ENCODE measurements at places on chromosomes 6 and 20. TPM values are rescaled to one million over a fixed set of nuclear protein-coding genes. Genes with fewer than 3 reads are reported as not detected.

DNA sequence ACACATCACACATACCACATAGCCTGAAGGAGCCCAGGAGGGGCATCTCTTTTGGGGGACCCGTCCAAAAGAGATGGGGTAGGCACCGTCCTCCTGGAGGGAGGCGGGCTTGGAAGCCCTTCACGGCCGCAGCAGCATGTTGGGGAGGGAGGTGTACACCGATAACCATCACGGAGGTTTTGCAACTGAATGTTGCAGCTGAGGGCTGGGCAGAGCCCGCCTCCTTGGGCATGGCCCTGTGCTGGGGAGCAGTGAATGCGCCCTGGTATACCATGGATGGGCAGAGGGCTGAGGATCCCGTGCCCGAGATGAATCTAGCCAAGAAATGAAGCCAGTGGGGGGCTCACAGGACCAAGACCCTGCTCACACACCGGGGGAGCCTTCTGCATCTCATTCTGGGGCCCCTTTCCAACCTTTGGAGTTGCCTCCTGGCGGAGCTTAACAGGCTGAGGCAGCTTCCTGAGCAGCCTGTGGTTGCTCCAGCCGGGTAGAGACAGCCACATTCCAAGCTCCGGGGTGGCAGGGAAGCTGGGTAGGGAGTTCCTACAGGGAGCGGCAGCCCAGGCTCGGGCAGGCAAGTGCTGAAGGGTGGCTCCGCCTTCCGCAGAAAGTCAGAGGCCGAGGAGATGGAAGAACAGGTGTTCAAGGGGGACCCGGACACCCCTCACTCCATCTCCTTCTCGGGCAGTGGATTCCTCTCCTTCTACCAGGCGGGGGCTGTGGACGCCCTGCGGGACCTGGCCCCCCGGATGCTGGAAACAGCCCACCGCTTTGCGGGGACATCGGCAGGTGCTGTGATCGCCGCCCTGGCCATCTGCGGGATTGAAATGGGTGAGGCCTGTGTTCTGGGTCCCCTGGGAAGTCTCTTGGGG, at the start of gene PNPLA1:
Gene PNPLA1, plus strand, starts transcription at position 227 of the 872 bp plus-strand sequence. Its CDS starts 400 bp downstream, at position 627.
- no peak for DNase-seq
- no peak within 1 kb of the TSS for H3K4me3 ChIP-seq
- H3K27ac ChIP-seq: no peak within 1 kb of the TSS
- peaks cover 15% of the 10 kb centered on the region for H3K27me3 ChIP-seq
- no peaks in the 10 kb centered on the region for H3K4me1 ChIP-seq

DNA sequence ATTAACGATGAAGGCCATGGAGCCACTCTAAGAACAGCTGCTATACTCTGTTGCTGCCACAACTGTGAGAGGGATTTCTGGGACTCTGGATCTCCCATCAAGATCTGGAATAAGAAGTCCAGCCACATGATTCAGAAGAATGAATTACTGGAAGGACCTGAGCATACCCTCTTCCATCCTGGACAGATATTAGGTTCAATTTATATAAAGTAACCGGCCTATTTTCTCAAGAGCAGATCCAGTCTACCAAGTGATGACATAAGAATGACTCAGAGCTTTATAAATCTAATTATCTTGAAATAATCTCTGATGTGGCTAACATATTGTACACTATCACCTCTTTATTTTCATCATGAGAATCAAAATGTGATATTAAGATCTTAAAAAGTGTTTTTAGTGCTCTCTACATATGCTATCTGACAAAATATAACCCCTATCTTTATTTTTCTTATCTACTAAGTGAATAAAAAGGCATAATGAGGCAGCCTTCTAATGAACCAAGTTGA, 45.1 kb downstream of the COL9A1 start:
- no peaks in the 10 kb centered on the region for H3K4me1 ChIP-seq
- H3K27me3 ChIP-seq: peaks cover 4% of the 10 kb centered on the region
- H3K36me3 ChIP-seq: no peaks in the 10 kb centered on the region
- H3K4me3 ChIP-seq: no peak overlapping the region

DNA sequence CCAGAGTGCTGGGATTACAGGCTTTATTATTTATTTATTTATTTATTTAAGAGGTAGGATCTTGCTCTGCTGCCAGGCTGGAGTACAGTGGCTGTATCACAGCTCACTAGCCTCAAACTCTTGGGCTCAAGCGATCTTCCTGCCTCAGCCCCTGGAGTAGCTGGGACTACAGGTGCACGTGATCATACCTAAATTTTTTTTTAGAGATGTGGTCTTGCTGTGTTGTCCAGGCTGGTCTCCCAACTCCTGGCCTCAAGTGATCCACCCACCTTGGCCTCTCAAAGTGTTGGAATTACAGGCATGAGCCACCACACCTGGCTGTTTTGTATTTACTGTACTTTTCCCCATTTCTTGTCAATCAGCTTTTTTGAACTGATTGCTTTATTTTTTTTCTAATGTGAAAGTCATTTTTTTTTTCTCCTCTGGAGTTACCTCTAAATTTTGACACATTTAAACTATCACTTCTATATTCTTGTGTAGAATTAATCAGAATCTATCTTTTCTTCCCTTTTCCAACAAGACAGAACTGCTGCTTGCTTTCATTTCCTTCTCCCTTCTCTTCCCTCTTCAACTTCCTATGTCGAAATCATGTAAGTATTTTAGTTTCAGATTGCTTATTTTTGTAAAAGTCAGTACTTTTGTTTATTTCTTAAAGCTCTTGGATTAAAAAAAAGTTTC, 12.0 kb downstream of the PANK2 start:
- peak overlapping the region; percentile 30 for H3K4me3 ChIP-seq
- no peak for DNase-seq
- no peaks in the 10 kb centered on the region for H3K36me3 ChIP-seq
- H3K27ac ChIP-seq: peak overlapping the region; percentile 4
- no peaks in the 10 kb centered on the region for H3K27me3 ChIP-seq

The PLCB1 gene
- 12.4 TPM for total RNA-seq

The OPRM1 gene
- total RNA-seq: not detected

DNA sequence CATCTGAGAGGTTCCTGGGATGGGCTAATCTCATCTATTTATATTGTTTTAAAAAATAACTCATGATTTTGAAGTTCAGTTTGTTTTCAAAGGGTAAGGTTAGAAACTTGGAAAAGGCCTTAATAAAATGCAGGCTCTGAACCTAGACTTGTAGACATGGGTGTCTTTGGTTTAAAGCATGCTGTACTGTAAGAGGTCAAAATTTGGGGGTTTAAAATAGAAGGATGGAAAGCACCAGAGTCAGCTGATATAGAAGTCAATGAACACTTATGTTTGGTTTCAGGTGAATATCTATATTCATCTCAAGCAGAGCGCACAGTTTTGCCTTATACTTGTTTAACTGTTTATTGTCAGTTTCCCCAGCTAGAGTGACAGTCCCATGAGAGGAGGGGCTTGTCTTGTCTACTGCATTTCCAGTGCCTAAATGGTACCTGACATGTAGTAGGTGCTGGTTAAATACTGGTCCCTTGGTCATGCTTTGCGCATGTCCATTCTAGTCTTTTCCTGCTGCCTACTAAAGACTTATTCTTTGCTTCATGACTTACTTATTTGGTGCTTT, 112.3 kb upstream of the DTNBP1 start:
- DNase-seq: no peak
- H3K27me3 ChIP-seq: no peaks in the 10 kb centered on the region
- no peaks in the 10 kb centered on the region for H3K4me1 ChIP-seq
- H3K4me3 ChIP-seq: no peak overlapping the region
- H3K27ac ChIP-seq: no peak overlapping the region

DNA sequence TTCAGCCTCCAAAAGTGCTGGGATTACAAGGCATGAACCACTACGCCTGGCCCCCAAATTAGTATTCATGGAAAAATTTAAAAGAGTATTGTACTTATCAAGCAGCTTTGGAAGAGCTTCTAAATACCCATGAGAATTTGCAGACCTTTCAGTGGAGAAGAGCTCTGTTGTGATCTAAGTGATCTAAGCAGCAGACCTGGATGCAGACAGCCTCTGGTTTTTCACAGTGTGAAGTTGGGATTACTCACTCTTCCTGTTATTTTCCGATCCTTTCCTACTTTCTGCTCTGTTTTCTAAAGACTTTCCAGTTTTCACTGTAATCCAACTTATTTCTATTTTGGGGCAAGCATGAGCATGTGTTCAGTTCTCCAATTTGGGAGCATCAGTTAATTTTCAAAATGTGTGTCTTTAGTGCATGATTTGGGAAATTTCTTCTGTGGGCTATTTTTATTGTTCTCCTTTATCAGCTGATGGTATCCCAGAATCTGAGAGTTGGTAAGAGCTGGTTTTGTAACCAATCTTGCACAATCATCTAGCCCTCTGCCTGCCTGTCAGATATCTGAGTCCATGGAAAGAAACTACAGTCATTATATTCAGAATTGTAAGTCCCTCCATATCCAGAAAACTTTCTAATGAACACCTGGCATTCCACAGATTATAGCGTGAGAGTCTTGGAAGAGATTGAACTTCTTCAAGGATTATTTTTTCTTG, 207.7 kb upstream of the DTNBP1 start:
- H3K36me3 ChIP-seq: no peaks in the 10 kb centered on the region
- no peak overlapping the region for H3K4me3 ChIP-seq
- DNase-seq: no peak

GRCh38 chr6:159106627-159107241, 61.9 kb upstream of the TAGAP start:
- DNase-seq: no peak
- H3K36me3 ChIP-seq: no peaks in the 10 kb centered on the region
- peak overlapping the region; percentile 24 for H3K27ac ChIP-seq

The TRIM31 gene
- total RNA-seq: 0.35 TPM

The AIG1 gene
- 26.8 TPM for total RNA-seq

DNA sequence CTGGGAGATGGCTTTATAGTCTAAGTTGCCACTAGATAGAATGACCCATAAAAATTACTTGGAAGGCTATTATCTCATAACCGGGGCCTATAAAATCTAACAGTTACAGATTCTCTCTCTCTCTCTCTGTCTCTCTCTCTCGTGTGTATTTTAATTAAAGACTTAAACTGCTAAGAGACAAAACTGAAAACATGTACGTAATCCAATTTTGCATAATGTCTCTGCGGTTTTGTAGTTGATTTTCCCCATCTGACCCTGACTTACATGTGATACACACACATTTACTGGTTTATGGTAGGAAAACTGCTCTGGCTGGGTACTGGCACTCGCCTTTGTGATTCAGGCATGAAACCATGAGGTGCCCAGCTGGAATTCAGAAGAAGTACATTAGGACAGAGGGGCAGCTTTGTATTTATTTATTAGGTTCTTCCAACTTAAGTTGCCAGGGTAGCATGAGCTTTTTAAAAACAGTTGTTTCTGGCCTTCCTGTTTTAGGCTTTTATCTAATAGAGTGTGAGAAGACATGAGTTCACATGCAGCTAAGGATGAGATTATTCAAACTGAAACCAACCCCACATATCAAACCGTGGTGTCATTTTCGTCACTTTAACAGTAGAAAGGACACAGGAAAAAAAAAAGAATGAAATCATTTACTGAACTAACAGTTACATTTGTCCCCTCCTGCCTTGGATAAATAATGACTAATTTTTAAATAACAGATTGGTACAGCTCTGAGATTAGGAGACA, 182.5 kb downstream of the GMPR start:
- H3K4me1 ChIP-seq: peaks cover 18% of the 10 kb centered on the region
- peak overlapping the region; percentile 70 for H3K27ac ChIP-seq
- no peaks in the 10 kb centered on the region for H3K36me3 ChIP-seq
- no peak overlapping the region for H3K4me3 ChIP-seq
- no peaks in the 10 kb centered on the region for H3K27me3 ChIP-seq
- DNase-seq: no peak

GRCh38 chr20:15817351-15817750, 755.9 kb downstream of the KIF16B start:
- no peaks in the 10 kb centered on the region for H3K4me1 ChIP-seq
- no peak for DNase-seq
- H3K27me3 ChIP-seq: no peaks in the 10 kb centered on the region
- H3K36me3 ChIP-seq: no peaks in the 10 kb centered on the region
- no peak overlapping the region for H3K27ac ChIP-seq

- H3K4me1 ChIP-seq: peaks cover 10% of the 10 kb centered on the region
- H3K27ac ChIP-seq: no peak overlapping the region
- no peak overlapping the region for H3K4me3 ChIP-seq
- H3K36me3 ChIP-seq: no peaks in the 10 kb centered on the region
- H3K27me3 ChIP-seq: no peaks in the 10 kb centered on the region
Measured at GRCh38 chr6:159064477-159064876, 19.7 kb upstream of the TAGAP start.

- H3K27ac ChIP-seq: no peak overlapping the region
- H3K4me3 ChIP-seq: no peak overlapping the region
- no peaks in the 10 kb centered on the region for H3K36me3 ChIP-seq
- H3K4me1 ChIP-seq: no peaks in the 10 kb centered on the region
Measured at GRCh38 chr6:83472767-83473166, 39.6 kb upstream of the PRSS35 start.

The ULBP2 gene
- total RNA-seq: 2.3 TPM

DNA sequence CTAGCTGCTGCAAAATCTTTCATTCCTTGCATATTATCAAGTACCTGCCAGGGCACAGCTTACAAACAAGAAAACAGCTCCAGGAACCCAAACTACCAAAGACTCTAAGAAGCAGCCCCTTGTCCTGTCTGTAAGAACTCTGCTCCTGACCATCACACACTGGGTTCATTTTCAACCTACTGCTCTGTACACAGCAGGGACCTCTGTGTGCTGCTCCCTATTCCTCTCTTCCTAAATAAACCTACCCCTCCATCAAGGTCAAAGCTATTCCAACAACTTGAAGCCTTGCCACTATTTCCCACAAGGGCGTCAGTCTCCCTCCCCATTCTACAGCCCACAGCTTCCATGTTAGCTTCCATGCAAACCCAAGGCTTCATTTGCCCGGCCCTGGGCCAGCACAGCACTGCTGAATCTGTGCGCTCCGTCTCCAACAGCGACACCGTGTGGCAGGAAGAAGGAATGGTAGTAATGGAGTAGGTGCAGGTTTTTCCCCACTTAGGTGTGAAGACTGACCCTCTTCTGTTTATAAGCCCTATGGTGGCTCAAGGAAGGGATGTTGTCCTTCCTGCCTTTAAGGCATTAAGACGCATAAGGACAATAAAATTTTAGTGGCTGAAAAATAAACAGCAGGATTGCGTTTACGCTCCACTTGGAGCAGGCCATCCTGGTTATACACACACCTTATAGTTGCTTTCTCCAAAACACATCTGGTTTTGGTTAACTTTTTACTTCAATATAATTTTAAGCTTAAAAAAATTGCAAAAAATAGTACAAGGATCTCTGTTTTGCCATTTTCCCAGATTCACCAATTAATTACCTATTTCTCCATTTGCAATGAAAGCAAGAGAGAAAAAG, 115.2 kb upstream of the NXT1 start:
- H3K4me1 ChIP-seq: no peaks in the 10 kb centered on the region
- no peak overlapping the region for H3K27ac ChIP-seq
- peak; percentile 78 for DNase-seq
- no peaks in the 10 kb centered on the region for H3K27me3 ChIP-seq
- H3K36me3 ChIP-seq: no peaks in the 10 kb centered on the region

GRCh38 chr20:20333866-20334265, 34.0 kb upstream of the INSM1 start:
- no peak for DNase-seq
- H3K4me3 ChIP-seq: no peak overlapping the region
- no peaks in the 10 kb centered on the region for H3K4me1 ChIP-seq
- H3K27me3 ChIP-seq: no peaks in the 10 kb centered on the region
- H3K27ac ChIP-seq: no peak overlapping the region

GRCh38 chr6:154159126-154159525, 120.1 kb downstream of the OPRM1 start:
- peaks cover 27% of the 10 kb centered on the region for H3K4me1 ChIP-seq
- H3K36me3 ChIP-seq: no peaks in the 10 kb centered on the region
- no peaks in the 10 kb centered on the region for H3K27me3 ChIP-seq
- no peak for DNase-seq
